ENCODE measurements at places on chromosomes 7 and 10.
A peak's percentile ranks its signal among the peaks of the same experiment; 100 is the strongest.

DNA sequence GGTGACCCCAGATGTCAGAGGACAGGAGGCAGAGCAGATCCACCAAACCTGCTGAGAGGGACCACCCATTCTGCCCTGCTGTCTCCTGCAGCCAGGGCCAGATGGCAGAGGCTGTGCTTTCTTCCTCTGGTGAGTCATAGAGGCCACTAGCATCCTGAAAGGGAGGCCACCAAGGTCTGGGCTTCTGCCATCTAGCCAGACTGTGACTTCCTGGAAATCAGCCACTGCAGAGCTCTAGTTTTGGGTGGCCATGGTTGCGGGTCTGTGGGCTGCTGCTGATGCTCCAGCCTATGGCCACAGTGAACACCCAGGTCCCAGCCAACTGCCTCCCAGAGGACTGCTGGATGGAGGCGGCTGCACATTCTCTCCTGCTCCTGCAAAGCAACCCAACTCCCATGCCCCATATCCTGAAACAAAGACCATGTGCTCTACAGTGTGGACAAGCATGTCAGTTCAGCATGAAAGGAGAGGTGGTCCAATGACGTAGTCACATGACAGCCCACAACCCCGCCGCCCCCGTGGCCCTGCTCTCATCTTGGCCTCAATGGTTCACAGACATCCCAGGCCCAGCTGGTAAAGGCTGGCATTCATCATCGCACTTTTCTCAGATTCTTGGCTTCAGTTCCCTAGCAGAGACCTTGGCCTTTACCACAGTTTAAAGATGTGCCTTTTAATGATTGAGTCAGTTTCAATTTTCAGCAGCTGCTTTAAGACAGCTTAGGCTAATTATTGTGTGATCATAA is 73.9 kb upstream of the CXCL12 start:
- H3K4me1 ChIP-seq, result no peaks in the 10 kb centered on the region
- no peaks in the 10 kb centered on the region for H3K36me3 ChIP-seq
- DNase-seq, result no peak
- no peak overlapping the region for H3K4me3 ChIP-seq
- no peaks in the 10 kb centered on the region for H3K27me3 ChIP-seq

DNA sequence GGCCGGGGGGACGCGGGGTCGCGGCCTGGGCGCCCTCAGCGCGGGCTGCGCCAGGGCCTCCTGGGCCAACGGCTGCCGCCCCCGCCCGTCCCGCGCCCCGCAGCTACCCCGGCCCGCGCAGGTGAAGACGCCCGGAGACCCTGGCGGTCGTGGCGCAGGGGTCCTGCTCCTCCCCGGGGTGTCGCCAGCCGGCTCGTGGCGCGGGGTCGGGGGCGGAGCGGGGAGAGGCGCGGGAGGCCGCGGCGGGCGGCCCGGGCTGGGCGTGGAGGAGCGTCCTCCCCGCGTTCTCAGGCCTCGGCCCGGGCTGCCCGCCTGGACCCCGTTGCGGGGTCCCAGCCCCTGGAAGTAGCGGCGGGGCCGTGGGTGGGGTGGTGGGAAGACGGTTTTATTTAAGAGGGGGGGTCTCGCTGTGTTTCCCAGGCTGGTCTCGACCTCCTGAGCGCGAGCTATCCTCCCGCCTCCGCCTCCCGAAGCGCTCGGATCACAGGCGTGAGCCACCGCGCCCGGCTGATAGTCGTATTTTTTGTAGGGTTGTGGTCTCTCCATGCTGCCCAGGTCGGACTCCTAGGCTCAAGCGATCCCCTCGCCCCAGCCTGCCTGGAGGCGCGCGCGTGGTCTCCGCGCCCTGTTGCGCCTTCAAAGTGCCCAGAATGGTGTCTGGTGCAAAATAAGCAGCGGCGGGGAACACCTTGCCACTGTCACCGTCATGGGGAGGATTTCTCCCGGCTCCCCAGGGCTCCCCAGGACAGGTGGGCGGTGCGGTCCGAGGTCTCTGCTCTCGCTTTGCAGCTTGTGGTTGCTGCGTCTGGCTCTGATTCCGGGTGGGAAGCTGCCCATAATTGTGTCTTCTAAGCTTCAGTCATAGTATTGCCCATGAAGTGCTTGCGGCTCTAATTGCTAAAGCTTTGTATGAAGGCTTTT is 15.3 kb upstream of the SUN1 start:
- peaks cover 7% of the 10 kb centered on the region for H3K36me3 ChIP-seq
- peak overlapping the region; percentile 67 for H3K27ac ChIP-seq
- DNase-seq, result peak; percentile 57
- peak overlapping the region; percentile 85 for H3K4me3 ChIP-seq
- peaks cover 46% of the 10 kb centered on the region for H3K4me1 ChIP-seq
- peaks cover 37% of the 10 kb centered on the region for H3K27me3 ChIP-seq

DNA sequence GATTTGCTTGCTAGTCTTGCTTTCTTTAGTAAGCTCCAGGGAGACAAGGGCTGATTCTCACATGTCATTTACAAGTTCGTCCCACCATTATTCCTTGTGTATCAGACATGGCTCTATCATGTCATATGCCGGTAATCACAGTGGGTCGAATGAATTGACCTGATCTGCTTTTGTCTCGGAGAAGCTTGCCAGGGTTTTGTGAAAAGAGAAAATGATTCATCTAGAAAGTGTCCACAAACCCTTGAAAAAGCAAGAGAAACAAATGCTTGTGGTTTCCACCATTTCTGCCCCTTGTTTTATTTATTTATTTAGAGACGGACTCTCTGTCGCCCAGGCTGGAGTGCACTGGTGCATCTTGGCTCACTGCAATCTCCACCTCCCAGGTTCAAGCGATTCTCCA is 278.5 kb downstream of the TCF7L2 start:
- no peak overlapping the region for H3K27ac ChIP-seq
- no peak overlapping the region for H3K4me3 ChIP-seq
- no peak for DNase-seq

GRCh38 chr10:21754410-21755011 is 220.5 kb downstream of the MLLT10 start:
- no peak for DNase-seq
- H3K4me3 ChIP-seq, result no peak overlapping the region
- H3K4me1 ChIP-seq, result peaks cover 4% of the 10 kb centered on the region

GRCh38 chr10:87692956-87693484 is 33.3 kb downstream of the PAPSS2 start:
- no peaks in the 10 kb centered on the region for H3K4me1 ChIP-seq
- no peak overlapping the region for H3K27ac ChIP-seq
- H3K36me3 ChIP-seq, result no peaks in the 10 kb centered on the region
- no peak for DNase-seq
- peaks cover 23% of the 10 kb centered on the region for H3K27me3 ChIP-seq

DNA sequence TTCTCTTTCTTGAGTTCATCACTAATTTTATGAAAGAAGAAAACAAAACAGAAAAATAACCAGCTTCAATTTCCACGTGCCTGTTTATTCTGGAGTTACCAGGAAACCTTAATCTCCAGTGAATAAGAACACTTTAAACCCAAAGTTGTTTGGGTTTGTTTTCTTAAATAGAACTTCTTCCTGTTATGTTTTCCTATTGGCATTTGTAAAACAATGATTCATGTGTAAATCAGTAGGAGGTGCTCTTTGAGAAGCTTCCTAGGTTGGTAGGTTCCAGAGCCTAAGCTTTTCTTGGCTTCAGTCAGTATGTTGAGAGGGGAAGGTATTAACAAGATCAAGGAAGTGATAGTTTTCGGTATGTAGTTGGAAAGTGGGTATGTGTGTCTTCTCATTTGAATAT is 119.0 kb downstream of the BICC1 start:
- DNase-seq, result no peak
- no peaks in the 10 kb centered on the region for H3K4me1 ChIP-seq
- H3K27ac ChIP-seq, result no peak overlapping the region
- no peaks in the 10 kb centered on the region for H3K36me3 ChIP-seq

DNA sequence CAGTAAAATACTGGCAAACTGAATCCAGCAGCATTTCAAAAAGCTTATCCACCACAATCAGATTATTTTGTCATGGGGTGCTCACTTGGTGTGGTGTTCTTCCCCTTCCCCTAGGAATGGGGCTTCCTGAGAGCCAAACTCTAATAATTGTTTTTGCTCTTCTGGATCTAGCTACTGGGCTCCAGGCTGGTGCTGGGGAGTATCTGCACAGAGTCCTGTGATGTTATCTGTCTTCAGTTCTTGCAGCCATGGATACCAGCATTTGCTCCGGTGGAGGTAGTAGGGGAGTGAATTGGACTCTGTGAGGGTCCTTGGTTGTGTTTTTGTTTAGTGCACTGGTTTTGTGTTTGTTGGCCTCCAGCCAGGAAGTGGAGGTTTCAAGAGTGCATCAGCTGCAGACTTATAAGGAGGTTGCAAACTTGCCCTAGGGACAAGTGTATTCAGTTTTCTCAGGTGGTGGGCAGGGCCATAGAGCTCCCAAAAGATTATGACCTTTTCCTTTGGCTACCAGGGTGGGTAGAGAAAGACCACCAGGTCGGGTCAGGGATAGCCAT is 308.5 kb upstream of the MAGI2 start:
- H3K4me1 ChIP-seq, result no peaks in the 10 kb centered on the region
- DNase-seq, result no peak
- no peaks in the 10 kb centered on the region for H3K27me3 ChIP-seq
- H3K36me3 ChIP-seq, result no peaks in the 10 kb centered on the region

GRCh38 chr10:18233775-18234174 is 93.6 kb downstream of the CACNB2 start:
- H3K4me3 ChIP-seq, result no peak overlapping the region
- no peaks in the 10 kb centered on the region for H3K27me3 ChIP-seq
- no peaks in the 10 kb centered on the region for H3K4me1 ChIP-seq

DNA sequence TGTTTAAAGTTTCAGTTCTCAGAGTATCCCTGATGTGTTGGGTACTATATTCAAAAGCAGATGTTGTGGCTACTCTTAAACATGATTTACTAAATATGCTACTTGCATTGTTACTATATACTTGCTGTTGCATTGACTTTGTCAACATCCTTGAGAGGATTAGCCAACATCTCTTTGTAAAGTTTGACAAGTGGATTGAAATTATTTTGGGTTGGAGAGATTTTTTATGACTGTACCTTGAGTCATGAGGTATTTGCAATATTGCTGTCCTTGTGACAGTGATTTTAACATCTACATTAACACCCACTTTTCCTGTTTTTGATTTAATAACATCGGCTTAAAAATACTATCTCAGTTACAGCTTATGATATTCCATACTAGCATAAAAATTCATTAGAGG is 31.9 kb downstream of the MRC1 start:
- no peak overlapping the region for H3K27ac ChIP-seq
- DNase-seq, result no peak
- no peak overlapping the region for H3K4me3 ChIP-seq
- peaks cover 5% of the 10 kb centered on the region for H3K27me3 ChIP-seq
- no peaks in the 10 kb centered on the region for H3K4me1 ChIP-seq

- no peaks in the 10 kb centered on the region for H3K36me3 ChIP-seq
- H3K27ac ChIP-seq, result no peak overlapping the region
- no peak for DNase-seq
- no peaks in the 10 kb centered on the region for H3K27me3 ChIP-seq
- H3K4me1 ChIP-seq, result no peaks in the 10 kb centered on the region
- H3K4me3 ChIP-seq, result no peak overlapping the region
Observed at GRCh38 chr10:24806262-24806661, 82.6 kb upstream of the ARHGAP21 start.

GRCh38 chr10:104908581-104908980 is 267.5 kb downstream of the SORCS3 start:
- no peak overlapping the region for H3K27ac ChIP-seq
- H3K4me1 ChIP-seq, result no peaks in the 10 kb centered on the region
- H3K4me3 ChIP-seq, result no peak overlapping the region

- H3K36me3 ChIP-seq, result peaks cover 3% of the 10 kb centered on the region
- H3K4me1 ChIP-seq, result peaks cover 59% of the 10 kb centered on the region
- H3K4me3 ChIP-seq, result no peak overlapping the region
- peak; percentile 48 for DNase-seq
- H3K27me3 ChIP-seq, result no peaks in the 10 kb centered on the region
Observed at GRCh38 chr7:105309235-105310169, 79.2 kb downstream of the SRPK2 start.
